CD4-positive, alpha-beta memory T cell (primary cell): ENCODE measurements at places on chromosomes 3 and 15.

- no peak for DNase-seq
Measured at GRCh38 chr15:100809587-100809986, 70.0 kb upstream of the ALDH1A3 start.

DNA sequence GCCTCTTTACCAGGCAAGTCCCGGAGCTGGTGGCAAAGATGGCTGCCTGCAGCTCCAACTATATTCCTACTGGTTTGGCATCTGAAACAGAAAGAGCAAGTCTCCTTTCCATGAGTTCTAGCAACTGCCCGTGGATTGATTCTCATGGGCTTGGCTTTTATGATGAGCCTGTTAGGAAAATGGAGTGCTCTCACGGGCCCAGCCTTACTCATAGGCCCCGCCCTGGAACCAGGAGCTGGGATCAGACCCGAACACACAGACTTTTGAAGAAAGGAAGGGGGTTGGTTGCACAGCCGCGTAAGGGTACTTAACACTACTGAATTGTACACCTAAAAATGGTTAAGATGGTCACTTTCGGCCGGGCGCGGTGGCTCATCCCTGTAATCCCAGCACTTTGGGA is 2.9 kb downstream of the NRROS start:
- DNase-seq, result no peak

GRCh38 chr3:9602620-9603019 is 46.7 kb upstream of the MTMR14 start:
- no peak for DNase-seq

DNA sequence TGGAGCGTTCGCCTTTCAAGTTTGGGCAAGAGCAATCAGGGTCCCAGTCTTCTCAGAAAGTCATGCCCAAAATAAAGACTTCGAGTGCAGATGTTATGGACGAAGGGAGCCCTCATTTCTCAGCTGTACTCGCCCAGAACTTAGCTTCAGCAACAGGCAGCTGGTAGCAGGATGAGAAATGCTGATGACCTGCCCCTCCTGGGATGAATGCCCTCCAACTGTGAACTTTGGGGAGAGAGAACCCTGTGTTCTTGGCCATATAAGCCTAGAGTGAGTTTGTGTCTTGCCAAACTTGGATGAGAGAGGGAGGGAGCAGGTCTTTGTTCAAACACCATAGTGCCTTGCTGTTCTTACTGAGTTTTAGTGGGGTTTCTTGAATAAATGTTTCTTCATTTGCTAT is 400.3 kb downstream of the LRTM1 start:
- no peak for DNase-seq

DNA sequence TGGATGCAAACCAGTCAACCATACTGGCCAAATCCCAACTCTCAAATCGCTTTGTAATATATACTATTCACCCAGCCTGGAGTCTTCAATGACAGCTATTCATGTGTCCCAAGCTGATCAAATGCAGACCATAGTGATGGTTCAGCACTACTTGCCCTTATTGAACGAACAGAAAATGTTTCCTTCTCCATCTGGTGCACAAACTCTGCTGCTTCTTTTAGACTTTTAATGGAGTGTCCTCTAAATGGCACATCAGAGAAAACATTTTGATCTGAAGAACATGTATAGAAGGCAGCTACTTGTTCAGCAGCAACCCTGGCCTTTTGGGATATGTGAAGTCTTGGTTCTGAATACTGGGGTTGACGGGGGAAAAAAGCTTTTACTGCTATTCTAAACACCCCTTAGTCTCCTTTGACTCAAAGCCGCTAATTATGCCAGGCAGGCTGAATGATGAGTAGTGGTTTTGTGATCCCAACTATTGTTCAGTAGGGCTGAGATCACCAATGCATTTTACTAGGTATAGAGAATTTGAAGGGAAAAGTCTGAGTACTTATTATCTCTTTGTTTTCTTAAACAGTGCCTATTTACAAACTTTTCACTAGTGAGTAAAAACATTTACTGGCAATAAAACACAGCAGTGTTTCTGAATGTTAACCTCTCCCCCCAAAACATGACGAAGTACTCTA is 781.2 kb downstream of the ROBO1 start:
- DNase-seq, result no peak

GRCh38 chr15:80154336-80154735 is 1.5 kb downstream of the FAH start:
- no peak for DNase-seq

GRCh38 chr15:88301311-88301710 is 44.8 kb upstream of the NTRK3 start:
- DNase-seq, result no peak

- DNase-seq, result no peak
Measured at GRCh38 chr15:76345880-76346668, 9.5 kb downstream of the ISL2 start.

DNA sequence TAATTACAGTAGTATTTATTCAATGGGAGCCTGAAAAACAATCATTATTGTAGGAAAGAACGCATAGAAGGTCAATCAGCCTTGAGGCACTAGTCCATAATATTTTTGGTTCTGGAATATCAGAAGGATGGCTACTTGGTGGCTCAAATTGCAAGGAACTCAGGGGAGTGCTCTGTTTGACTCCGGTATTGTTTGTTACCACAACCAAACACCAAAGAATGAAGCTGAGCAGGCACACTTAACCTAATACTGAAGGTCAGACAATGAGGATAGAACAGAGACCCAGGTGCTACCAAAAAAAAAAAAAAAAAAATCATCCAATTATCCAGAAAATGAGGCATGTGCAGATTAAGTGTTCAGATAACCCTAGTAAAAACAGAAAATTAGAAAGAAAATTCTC is 11.1 kb upstream of the SATB1 start:
- no peak for DNase-seq

- no peak for DNase-seq
Measured at GRCh38 chr3:129382366-129382765, 46.1 kb downstream of the EFCAB12 start.

DNA sequence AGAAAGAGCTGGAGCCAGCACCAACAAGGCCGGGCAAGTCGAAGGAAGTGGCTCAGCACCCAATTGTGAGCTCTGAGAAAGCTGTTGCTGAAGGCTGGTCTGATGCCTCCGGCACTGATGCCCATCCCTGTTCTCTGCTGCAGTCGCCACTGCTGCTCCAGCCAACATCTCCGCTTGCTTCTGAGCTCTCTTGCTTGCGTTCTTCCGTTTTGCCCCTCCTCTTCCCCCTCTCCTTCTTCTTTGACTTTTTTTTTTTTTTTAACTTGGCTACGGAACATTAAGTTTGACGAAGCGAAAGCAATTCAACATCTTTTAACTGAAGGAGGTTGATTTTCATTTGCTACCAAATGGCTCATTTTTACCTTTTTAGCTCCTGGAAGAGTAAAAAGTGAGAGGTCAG is 442.9 kb downstream of the MCTP2 start:
- no peak for DNase-seq

DNA sequence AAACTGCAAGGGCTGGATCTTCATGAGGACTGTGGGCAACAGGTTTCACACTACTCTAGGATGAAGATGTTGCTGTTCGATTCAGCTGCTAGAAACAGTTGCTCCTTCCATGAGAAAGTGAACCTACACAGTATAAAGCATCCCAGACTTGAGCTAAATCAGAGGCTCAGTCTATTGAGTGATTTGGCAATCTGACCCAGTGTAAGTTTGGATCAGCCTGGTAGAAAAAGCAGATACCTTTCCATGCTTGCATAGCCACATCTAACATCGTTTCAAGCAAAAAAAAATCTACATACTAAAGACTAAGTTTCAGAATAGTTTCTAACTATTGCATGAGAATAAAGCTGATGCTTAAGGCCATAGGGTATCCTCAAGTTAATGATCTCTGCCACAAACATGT is 4.6 kb downstream of the UQCC5 start:
- no peak for DNase-seq

GRCh38 chr3:6717026-6717943 is 143.6 kb upstream of the GRM7 start:
- DNase-seq, result no peak

GRCh38 chr3:6612034-6612616 is 248.8 kb upstream of the GRM7 start:
- no peak for DNase-seq

GRCh38 chr3:188207941-188208515 is 54.1 kb downstream of the LPP start:
- DNase-seq, result no peak

- DNase-seq, result no peak
Measured at GRCh38 chr15:68402432-68403160, 29.4 kb downstream of the ITGA11 start.

DNA sequence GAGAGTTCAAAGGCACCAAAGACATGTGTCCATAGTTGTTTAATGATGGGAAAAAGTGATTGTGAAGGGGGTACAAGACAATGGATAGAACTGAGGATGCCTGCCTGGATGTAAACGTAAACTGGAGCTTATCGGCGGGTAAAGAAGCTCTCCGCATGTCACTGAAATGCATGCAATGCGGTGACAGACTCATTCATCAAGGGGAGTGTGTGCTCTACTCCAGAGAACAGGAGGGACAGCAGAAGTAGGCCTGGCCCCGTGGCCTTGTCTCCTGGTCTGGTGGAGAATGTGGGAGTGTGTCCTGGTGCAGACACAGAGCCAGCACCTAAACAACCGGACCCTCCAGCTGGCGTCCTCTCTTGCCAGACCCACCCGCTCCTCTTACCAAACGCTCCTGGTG is 50.6 kb downstream of the TRPM1 start:
- DNase-seq, result no peak

DNA sequence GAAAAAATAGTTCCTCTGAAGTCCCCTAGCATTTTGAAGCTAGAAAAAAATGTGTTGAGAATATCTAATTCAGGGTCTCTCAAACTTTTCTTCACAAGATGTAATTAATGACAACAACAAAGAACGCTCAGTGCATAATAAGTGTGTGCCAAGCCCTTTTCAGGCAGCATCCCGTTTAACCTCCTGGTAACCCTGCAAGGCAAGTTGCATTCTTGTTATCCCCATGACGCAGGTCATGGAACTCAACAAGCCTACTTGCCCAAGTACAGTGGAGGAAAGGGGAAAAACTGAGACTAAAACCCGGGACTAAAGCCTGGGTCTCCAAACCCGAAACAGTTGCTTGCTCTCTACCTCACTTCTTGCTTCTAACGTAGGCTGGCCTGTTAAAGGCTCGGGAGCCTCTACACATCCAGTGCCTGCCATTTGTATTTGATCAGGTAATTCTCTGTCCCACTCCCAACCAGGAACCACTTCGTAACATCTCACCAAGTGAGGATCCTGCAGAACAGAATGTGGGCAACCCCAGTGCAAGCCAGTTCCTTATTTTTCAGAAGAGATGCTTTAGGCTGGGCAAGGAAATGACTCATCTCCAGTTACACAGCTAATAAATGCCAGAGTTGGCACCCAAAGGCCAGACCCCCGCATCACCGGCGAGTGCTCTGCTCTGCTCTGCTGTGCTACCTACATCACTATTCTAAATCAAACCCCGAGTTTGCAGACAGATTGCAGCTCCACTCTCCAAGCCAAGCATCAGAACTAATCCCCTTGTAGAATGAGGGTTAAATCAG is 28.3 kb downstream of the LMCD1 start:
- no peak for DNase-seq

DNA sequence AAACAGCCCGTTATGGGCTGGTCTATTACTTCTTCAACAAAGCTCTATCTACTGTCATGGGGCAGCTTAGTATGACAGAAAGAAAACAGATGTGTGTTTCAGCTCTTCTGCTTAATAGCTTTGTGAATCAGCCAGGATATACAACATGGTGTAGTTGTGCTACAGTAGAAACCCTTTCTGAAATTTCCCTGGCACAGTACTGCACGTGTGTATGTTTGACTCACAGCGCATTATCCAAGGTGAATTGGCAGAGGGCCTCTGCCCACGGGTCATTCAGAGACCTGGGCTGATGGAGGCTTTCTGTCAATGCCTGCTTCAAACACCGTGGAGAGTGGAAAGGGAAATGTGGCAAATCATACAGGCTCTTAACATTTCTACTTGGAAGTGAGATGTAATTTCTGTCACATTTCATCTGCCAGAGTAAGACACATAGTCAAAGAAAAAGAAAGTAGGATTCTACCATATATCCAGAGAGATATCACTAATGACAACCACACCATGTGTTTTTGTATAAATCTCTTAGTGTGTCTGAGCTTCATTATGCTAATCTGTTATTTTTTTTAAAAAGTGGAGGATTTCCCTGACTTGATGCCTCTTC is 505.1 kb downstream of the CNTN4 start:
- no peak for DNase-seq

GRCh38 chr15:74389241-74390048 is 22.0 kb upstream of the CYP11A1 start:
- DNase-seq, result no peak

GRCh38 chr15:25236861-25237155 is 202.0 kb downstream of the UBE3A start:
- no peak for DNase-seq

DNA sequence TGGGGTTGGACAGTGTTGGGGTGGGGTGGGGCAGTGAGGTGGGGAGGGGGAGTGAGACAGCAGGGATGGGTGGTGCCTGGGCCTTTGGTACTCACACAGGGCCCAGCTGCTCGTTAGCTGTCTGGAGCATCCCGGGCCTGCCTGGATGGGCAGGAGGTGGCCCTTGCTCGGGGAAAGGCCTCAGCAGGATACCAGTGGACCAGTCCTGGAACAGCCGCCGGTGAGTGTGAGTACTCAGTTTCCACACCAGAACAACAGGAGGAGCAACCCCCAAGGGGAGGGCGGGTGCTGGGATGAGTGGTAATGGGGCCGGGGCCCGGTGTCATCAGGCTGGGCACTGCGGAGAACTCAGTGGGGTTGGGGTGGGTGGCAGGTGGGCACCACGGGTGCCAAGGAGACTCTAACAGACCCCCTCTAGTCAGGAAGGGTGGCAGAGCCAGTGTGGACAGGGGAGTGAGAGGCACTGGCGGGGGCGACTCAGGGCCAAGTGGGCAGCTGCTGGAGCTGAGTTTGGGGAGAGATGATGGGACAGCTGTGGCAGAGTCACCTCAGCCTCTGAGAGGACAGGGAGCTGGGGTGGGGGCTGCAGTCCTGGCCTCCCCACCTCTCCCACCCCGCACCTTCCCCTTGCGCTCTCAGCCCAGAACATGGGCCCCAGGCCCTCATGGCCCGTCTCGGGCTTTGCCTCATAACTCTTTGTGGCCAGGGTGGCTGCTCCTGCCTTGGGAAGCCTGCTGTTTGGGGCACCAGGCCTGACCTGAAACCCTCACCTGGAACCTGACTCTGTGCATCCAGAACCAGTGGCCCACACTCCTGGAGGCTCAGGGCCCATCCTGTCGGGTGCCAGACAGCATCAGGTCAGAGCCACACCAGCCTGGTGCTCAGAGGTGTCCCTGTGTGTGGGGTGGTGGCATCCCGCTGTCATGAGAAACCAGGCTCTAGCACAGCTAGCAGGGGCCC is 52.1 kb upstream of the PRR23E start:
- DNase-seq, result no peak

DNA sequence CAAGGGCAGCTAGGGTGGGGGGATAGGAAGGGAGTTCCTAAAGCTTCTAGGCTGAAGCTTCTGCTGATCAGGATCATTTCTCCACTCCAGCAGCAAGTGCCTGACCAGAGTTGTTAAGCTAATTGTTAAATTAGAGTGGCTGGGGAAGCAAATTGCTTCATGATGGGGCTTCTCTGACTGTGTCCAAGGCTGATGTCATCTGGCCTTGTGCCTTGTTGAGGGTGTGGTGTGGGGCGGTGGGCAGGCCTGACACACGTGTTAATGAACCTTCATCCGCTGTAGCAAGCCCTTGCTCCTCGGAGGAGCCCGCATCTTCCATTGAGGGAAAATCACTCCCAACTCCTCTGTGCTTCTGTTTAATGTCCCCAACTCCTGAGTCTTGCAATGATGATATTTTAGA is 84.3 kb upstream of the ROPN1 start:
- no peak for DNase-seq
